ENCODE measurements at places on chromosomes 2 and 18.

DNA sequence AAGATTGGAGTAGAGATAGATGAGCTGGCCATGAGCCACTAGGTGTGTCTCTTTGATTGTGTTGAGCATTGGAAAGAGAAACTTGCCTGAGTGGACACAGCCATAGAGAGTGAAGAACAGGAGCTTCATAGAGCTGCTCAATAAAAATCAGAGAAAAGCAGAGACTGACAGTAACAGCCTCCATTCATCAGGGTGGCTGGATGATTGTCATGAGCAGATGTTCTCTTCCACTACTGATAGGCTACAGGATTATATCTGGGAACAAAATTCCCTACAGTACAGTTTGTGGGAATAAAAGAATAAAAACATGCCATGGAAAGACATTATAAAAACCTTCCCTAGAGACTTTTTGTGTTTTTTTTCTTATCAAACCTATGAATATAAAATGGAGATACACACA, 404.8 kb upstream of the ACVR2A start:
- no peak for DNase-seq

DNA sequence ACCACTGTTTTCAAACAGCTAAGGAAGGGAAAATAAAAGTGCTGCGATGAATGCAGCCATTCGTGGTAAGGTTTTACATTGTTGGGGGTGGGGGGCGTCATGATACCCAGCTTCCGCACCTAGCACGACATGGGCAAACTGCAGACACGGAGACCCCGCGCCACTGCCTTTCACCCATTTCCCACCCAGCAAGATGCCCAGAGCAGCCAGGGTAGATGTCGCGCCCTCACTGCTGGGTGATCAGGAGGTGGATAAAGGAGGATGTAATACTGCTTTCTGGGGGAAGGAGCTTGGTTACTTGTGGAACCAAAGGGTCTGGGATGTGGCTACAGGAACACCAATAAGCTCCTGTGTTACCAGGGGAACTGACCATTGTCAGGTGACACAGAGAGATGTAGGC, 138.4 kb downstream of the ZNF516 start:
- no peak for DNase-seq

DNA sequence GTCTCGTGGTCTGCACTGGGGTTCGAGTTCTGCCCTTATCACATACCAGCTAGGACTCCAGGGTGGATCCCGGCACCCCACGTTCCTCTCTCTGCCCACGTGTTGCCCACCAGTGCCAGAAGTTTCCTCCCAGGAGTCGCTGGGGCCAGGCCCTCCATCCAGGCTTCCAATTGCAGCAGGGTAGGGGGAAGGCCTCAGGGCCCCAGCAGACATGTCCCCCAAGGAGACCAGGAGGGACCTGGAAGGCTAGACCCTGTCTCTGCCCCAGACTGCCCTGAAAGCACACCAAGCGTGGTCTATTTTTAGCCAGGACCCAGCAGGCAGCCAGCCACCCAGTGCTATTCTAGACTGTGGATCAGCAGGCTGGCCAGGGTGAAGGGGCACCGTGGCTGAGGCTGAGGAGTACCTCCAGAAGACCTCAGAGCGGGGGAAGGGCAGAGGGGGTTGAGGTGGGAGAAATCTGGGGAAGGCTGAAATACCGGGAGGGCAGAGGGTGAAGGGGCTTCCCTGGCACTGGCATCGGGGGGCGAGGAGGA, 18.8 kb upstream of the TNS1 start:
- DNase-seq: no peak

GRCh38 chr2:226066391-226066790, 666.9 kb downstream of the NYAP2 start:
- DNase-seq: no peak

- no peak for DNase-seq
Measured at GRCh38 chr2:109365131-109365530, 236.1 kb downstream of the SH3RF3 start.

- DNase-seq: no peak
Measured at GRCh38 chr18:32670727-32671126, 102.1 kb downstream of the KLHL14 start.

DNA sequence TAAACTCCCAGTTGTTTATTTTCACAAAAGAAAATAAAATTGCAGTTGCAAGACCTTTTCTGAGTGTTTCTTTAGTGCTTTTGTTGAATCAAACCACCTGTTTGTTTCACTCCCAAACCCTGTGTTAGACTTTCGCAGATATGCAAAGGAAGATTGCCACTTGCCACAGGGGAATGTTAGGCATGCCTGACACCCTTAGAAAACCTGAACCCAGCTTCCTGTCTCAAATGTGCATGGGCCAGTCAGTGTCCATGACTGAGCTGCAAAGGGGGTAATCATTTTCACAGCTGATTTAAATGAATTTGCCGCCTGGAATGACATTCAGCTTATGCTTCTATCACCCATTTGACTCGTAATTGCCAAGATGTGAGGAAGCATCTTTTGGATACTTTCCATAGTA, 17.5 kb downstream of the TGOLN2 start:
- DNase-seq: no peak

DNA sequence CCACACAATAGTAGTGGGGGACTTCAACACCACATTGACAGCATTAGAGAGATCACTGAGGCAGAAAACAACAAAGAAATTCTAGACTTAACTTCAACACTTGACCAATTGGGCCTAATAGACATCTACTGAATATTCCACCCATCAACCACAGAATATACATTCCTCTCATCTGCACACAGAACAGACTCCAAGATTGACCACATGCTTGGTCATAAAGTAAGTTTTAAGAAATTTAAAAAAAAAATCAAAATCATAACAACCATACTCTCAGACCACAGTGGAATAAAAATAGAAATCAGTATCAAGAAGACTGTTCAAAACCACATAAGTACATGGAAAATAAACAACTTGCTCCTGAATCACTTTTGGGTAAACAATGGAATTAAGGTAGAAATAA, 9.0 kb upstream of the FLACC1 start:
- no peak for DNase-seq

DNA sequence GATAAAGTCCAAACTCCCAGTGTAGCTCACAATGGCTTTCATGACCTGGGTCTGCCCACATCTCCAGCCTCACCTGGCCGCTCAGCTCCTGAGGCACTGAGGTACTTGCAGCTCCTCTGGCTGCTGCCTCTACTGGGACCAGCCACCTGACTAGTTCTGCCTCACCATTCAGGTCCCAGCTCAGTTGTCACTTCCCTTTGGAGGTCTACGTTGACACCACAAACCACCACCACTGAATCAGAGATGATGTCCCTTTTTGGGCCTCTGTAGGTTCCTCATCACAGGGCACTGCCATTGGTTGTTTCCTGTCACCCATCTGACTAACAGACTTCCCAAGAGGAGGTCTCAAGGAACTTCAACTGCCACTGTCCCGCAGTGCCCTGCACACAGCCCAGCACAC, 21.2 kb downstream of the SPP2 start:
- DNase-seq: no peak

- no peak for DNase-seq
Measured at GRCh38 chr2:161596148-161596547, 28.1 kb upstream of the SLC4A10 start.

DNA sequence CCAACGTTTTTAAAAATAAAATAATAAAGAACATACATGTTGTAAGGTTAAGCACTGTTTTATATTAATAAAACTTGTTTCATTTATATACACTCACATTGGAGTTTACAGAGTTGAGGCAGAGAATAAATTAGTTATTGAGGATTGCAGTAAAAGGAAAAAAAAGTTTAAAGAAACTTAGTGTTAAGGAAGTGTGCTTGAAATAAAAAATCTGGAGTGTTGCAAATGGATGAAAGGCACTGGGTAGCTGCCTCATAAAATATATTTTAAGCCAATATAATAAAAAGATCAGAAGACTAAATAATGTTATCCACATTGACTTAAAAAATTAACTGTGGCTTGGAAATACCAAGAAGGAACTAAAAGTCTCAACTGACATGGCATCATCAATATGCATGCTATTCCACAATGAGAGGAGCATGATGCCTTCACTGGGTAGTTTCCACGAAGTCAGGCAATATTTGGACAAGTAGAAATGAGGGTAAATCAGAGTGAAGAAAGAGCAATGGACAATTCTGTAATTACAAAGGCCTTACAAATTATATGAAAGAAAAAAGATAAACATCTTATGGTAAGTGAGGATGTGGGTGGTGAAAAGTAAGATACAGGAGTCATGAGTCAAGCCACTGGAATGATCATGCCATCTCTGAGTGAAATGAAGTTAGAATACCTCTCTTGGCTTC, 2.5 kb downstream of the GALNT3 start:
- no peak for DNase-seq

DNA sequence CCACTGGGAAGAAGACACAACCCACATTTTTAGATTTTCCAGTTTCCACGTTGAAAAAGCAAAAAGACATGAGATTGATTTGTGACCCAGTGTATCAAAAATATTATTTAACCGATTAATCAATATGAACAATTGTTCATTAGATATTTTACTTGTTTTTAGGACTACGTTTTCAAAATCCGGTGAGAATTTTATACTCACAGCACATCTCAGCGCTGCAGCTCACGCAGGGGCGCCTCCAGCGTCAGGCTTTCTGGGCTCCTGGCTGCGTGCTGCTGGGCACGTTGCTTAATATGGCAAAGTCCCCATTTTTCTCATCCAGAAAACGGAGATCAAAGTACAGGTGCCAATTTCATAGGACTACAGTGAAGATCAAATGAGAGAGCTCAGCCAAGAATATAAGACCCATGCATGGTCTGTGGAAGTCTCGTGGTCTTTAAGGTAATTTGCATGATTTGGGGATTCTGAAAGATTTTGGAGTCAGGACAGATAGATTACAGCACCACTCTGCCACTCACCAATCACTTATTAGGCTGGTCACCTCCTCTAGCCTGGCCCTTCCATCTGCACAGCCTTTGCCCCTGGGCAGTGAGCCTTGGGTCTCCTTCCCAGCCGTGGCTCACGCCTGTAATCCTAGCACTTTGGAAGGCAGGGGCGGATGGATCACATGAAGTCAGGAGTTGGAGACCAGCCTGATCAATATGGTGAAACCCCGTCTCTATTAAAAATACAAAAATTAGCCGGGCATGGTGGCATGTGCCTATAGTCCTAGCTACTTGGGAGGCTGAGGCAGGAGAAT, 36.2 kb downstream of the PTPN18 start:
- DNase-seq: no peak

- DNase-seq: no peak
Measured at GRCh38 chr2:159695795-159696448, 16.4 kb upstream of the MARCHF7 start.

DNA sequence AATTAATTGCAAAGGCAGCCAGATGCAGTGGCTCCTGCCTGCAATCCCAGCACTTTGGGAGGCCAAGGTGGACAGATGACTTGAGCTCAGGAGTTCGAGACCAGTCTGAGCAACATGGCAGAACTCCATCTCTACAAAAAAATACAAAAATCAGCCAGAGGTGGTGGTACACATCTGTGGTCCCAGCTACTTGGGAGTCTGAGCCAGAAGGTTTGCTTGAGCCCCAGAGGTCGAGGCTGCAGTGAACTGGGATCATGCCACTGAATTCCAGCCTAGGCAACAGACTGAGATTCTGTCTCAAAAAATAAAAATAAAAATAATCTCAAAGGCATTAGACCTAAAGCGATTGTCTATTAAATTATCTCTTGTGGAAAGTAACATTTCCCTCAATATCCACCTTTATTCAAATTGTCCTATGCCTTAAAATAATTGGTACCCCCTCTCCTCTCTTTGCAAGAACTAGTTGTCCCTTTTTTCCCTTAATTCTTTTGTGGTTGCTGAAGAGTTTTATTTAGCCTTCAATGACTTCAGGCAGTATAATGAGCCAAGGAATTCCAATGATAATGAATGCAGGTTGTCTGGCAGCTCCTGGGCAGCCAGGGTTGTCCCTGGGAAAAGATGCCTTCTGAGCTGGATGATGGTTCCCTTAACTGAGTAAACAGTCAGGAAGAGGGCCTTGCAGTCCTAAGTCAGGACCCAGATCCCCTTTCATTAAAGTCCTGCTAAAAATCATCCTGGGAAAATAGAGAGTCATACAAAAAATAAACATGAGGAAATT, 32.2 kb downstream of the GPR75 start:
- DNase-seq: no peak

GRCh38 chr2:231390667-231391066, 4.8 kb upstream of the B3GNT7 start:
- no peak for DNase-seq

Measured in GM18507 (cell line).